ENCODE measurements at places on chromosomes 7 and 10.
A peak's percentile ranks its signal among the peaks of the same experiment; 100 is the strongest.

DNA sequence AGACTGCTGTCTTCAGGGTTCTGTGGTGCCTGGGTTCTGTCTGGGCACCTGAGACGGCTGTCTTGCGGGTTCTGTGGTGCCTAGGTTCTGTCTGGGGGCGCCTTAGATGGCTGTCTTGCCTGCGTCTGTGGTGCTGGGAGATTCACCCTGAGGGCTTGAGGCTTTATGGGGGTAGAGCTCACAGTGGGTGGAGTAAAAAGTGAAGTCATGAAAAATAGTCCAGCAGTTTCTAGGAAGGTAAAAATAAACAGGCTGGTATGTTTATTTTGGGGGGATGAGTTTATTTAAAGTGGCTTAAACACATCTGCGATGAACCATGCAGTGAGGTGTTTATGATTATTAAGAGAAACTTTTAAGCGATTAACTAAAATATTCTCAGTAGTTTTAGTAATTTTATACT lies 64.2 kb downstream of the NKX6-2 start:
- DNase-seq, result no peak

GRCh38 chr10:78568620-78569019 lies 500.1 kb upstream of the ZMIZ1 start:
- DNase-seq, result no peak

- peak; percentile 11 for DNase-seq
These were observed at the start of gene SLC29A4 for GRCh38 chr7:5282543-5283316. Gene SLC29A4 (plus strand): TSS chr7:5282943. CDS start chr7:5287817, 4,874 bp downstream.

GRCh38 chr10:77606751-77607150 lies 30.9 kb downstream of the KCNMA1 start:
- no peak for DNase-seq
